Left lobe of liver (tissue), 2 donors: ENCODE measurements at places on chromosomes 4 and X. TPM values are rescaled to one million over a fixed set of nuclear protein-coding genes. Genes with fewer than 3 reads are reported as not detected.

GRCh38 chr4:182555997-182556418 is 312.8 kb downstream of the TENM3 start:
- no peak for DNase-seq

DNA sequence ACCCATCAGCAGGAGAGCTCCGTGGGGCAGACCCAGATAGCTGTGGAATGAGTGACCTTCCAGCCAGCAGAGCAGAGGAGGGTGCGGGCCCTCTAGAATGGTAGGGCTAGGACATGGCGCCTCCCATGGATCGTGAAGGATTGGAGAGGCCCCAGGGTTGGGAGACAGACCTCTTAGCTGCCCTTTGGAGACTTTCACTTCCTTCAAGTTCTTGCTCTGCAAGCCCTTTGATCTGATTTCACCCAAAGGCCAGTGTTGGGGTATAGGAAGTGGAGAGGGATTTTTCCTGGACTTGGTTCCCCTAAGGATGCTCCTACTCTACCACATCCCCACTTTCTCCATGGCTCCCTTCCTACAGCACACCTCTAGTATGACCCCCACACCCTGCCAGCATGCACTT is 3.0 kb downstream of the SASH3 start:
- DNase-seq = no peak

DNA sequence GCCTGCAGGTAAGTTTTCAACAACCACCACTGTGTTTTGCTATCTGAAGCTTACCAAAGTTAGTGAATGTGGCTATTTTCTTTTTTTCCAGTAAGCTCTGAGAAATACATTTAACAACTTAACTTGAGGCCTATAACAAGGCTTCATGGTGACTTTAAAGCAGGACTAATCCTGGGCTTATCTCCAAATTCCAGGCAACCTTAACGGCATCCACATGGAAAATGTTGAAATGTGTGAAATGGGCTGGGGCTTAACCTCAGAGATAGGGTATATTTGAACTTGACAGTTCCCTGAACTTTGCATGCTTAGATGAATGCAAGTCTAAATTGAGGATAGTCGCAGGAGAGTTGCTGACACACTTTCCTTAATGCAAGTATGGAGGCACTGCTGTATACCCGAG is 539.2 kb downstream of the GALNTL6 start:
- no peak for DNase-seq

GRCh38 chr4:138567696-138568095 is 325.5 kb upstream of the SLC7A11 start:
- DNase-seq = no peak

The SLITRK2 gene
- total RNA-seq = 0.03 TPM
